ENCODE measurements at places on chromosomes 1 and 21. TPM values are rescaled to one million over a fixed set of nuclear protein-coding genes. Genes with fewer than 3 reads are reported as not detected.

GRCh38 chr1:66316464-66317247 is 217.3 kb upstream of the SGIP1 start:
- peaks cover 13% of the 10 kb centered on the region for H3K4me1 ChIP-seq
- no peaks in the 10 kb centered on the region for H3K27me3 ChIP-seq
- H3K27ac ChIP-seq: peak overlapping the region; percentile 70
- DNase-seq: no peak

DNA sequence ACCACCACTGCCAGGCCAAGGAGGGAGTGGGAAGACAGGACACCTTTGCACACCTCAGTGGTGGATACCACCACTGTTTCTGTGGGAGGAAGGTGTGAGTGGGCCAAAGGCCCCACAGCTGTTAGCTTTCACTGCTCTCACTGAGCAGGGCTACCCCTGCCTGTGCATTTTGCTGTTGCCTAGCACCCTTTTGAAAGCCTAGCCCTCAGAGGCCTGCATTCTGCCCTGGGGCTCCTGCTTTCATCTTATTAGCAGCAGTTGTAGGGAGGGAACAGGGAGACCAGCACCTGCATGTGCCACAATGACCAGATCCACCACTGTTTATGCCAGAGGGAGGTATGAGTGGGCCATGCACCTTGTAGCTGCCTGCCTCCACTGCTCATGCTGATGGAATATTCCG is 110.9 kb upstream of the C21orf91 start:
- H3K4me3 ChIP-seq: no peak overlapping the region
- no peaks in the 10 kb centered on the region for H3K27me3 ChIP-seq
- H3K4me1 ChIP-seq: no peaks in the 10 kb centered on the region

Gene BRWD1
- 57.2 TPM for total RNA-seq

DNA sequence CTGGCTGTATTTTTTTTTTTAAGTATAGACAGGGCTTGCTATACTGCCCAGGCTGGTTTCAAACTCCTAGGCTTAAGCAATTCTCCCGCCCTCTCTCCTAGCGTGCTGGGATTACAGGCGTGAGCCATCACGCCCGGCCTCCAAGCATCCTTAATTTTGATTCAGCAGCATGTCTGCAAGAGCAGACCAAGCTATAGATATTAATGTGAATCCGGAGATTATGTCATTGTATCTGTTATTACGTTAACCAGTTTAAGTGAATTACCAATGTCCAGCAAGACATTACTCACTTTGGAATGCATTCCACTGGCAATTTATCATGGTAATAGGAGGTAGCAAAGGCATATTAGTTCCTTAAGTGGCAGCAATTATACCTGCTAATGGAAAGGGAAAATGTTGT is 179.7 kb downstream of the CHRM3 start:
- no peaks in the 10 kb centered on the region for H3K27me3 ChIP-seq
- DNase-seq: no peak
- H3K4me3 ChIP-seq: no peak overlapping the region
- no peaks in the 10 kb centered on the region for H3K36me3 ChIP-seq
- H3K4me1 ChIP-seq: peaks cover 13% of the 10 kb centered on the region

- peaks cover 58% of the 10 kb centered on the region for H3K4me1 ChIP-seq
- no peaks in the 10 kb centered on the region for H3K36me3 ChIP-seq
- H3K27ac ChIP-seq: no peak overlapping the region
Measured at GRCh38 chr1:109894823-109895719, 15.6 kb upstream of the CSF1 start.

Gene S100A8
- total RNA-seq: 155 TPM

DNA sequence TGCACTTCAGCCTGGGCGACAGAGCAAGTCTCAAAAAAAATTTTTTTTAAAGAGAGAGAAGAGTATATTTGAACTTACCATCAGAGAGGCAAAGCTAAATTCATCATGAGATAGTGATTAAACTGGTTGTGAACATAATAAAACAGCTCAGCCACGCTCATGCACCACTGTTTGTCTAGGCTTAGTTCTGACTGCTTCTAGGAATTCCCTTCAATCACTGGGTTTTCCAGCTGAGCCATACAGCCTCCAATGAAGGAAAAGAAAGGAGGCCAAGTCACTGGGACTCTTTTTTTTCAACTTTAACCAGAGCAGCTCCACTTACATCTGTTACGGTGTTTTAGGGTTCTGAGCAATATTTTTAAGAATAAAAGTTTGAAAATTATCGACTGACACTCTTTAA is 50.4 kb upstream of the HNRNPU start:
- H3K4me1 ChIP-seq: peaks cover 14% of the 10 kb centered on the region
- no peak overlapping the region for H3K27ac ChIP-seq
- no peaks in the 10 kb centered on the region for H3K36me3 ChIP-seq
- H3K4me3 ChIP-seq: no peak overlapping the region
- DNase-seq: no peak
- no peaks in the 10 kb centered on the region for H3K27me3 ChIP-seq

Gene LCE6A
- not detected for total RNA-seq

Gene CRYAA
- not detected for total RNA-seq

Gene C2CD4D
- not detected for total RNA-seq

- H3K4me3 ChIP-seq: no peak overlapping the region
- no peaks in the 10 kb centered on the region for H3K27me3 ChIP-seq
- peaks cover 40% of the 10 kb centered on the region for H3K4me1 ChIP-seq
- H3K36me3 ChIP-seq: peaks cover 4% of the 10 kb centered on the region
- peak overlapping the region; percentile 38 for H3K27ac ChIP-seq
Measured at GRCh38 chr1:230270559-230271281, 155.4 kb downstream of the PGBD5 start.

GRCh38 chr1:118340928-118341910 is 156.2 kb upstream of the SPAG17 start:
- no peak for DNase-seq
- no peaks in the 10 kb centered on the region for H3K36me3 ChIP-seq
- H3K4me1 ChIP-seq: peaks cover 22% of the 10 kb centered on the region
- no peak overlapping the region for H3K27ac ChIP-seq
- H3K27me3 ChIP-seq: no peaks in the 10 kb centered on the region
- no peak overlapping the region for H3K4me3 ChIP-seq

DNA sequence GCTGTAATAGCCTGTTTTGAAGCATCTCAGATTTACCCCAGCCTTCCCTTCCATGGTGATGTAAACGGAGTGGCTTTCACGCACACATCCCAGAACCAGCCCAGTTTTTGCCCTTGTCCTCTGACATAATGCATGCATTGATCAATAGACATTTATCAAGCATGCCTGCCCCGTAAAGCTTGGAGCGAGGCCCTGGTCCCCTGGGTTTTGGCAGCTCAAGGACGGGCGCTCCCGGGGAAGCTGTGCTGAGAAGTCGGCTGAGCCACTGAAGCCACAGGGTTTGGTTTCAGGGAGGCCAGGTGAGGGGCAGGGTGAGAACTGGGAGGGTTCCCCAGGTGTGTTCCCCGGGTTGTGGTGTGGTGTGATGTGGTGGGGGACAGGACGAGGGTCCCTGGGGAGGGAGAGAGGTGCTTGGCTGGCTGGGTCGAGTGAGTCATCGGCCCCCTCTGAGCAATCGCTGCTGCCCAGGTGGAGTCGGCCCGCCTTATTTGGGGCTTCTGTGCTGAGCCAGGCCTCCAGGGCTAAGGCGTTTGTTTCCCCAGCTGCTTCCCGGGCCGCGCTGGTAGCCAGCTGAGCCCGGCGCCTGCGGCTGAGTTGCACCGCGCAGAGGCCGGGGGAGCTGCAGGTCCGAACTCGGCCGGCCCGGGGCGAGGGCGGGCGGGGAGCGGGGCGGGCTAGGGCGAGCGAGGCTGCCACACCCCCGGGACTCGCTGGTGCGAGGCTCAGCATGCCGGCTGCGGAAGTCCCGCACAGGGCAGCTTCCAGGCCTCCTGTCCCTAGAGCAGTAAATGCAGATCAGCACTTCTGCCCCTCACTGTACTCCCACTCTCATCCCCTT is 23.6 kb downstream of the ATP2B4 start:
- H3K4me1 ChIP-seq: peaks cover 51% of the 10 kb centered on the region
- H3K27me3 ChIP-seq: no peaks in the 10 kb centered on the region
- no peak for DNase-seq
- H3K36me3 ChIP-seq: no peaks in the 10 kb centered on the region
- H3K27ac ChIP-seq: peak overlapping the region; percentile 91

DNA sequence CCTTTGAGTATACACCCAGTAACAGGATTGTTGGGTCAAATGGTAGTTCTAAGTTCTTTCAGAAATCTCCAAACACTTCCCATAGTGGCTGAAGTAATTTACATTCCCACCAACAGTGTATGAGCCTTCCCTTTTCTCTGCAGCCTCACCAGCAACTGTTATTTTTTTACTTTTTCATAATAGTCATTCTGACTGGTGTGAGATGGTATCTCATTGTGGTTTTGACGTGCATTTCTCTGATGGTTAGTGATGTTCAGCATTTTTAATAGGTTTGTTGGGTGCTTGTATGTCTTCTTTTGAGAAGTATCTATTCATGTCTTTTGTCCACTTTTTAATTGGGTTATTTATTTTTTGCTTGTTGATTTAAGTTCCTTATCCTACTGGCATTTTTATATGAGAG is 26.4 kb upstream of the LAMC1 start:
- no peak overlapping the region for H3K27ac ChIP-seq
- H3K27me3 ChIP-seq: no peaks in the 10 kb centered on the region
- no peaks in the 10 kb centered on the region for H3K36me3 ChIP-seq

Gene HSD3B2
- not detected for total RNA-seq

Gene CFAP74
- total RNA-seq: not detected

- DNase-seq: no peak
- peaks cover 68% of the 10 kb centered on the region for H3K4me1 ChIP-seq
- H3K27me3 ChIP-seq: no peaks in the 10 kb centered on the region
- no peak overlapping the region for H3K27ac ChIP-seq
Measured at GRCh38 chr1:205189131-205189530, 22.4 kb downstream of the DSTYK start.

DNA sequence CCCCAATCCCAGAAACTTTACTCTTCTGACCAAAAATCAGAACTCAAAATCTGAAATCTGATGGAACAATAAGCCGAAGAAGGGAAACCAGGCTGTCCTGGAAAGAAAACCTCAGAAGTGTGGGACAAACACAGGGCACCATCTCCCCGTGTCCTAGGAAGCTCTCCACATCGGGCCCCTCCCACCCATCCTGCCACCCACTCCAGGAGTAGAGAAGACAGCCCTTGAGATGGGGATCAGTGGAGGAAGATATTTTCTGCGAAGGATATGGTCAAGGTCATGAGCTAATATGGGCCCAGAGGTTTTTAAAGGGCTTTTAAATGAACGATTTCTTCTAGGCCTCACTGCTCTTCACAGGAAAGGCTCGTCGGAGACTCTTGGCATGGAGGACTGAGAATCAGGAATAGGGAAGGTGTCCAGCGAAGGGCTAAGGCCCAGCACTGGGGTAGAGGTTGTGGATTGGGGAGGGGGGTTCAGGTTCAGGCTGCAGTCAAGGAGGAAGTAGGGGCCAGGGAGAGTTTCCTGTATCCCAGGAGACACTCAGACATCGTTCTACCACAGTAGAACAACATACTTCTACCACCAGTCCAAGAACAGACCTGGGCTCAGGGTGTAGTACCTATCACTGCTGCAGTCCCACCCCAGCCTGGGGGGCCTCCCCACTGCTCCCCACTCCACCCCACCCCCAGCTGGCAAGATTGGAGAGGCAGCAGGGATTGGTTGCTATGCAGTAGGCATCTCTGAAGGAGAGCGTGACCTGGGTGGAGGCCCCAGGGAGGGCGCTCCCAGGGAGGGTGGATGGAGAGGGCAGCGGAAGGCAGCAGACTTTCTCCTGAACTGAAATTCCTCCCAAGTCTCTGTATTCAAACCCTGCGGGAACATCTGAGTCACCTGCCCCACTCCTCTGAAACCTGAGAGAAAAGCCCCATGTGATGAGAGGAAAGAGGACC is 1.2 kb upstream of the S100A5 start:
- H3K36me3 ChIP-seq: no peaks in the 10 kb centered on the region
- no peak overlapping the region for H3K4me3 ChIP-seq
- no peak for DNase-seq
- no peaks in the 10 kb centered on the region for H3K27me3 ChIP-seq
- H3K4me1 ChIP-seq: peaks cover 61% of the 10 kb centered on the region
- H3K27ac ChIP-seq: peak overlapping the region; percentile 44

GRCh38 chr1:234656944-234657654 is 47.1 kb upstream of the IRF2BP2 start:
- no peaks in the 10 kb centered on the region for H3K36me3 ChIP-seq
- no peaks in the 10 kb centered on the region for H3K27me3 ChIP-seq
- peak overlapping the region; percentile 10 for H3K27ac ChIP-seq
- DNase-seq: peak; percentile 53
- H3K4me3 ChIP-seq: no peak overlapping the region
- H3K4me1 ChIP-seq: no peaks in the 10 kb centered on the region

GRCh38 chr1:52633291-52633754 is 355 bp downstream of the SHISAL2A start:
- H3K27ac ChIP-seq: no peak overlapping the region
- peaks cover 6% of the 10 kb centered on the region for H3K4me1 ChIP-seq
- H3K27me3 ChIP-seq: peaks cover 44% of the 10 kb centered on the region
- H3K4me3 ChIP-seq: peak overlapping the region; percentile 57
- no peak for DNase-seq

DNA sequence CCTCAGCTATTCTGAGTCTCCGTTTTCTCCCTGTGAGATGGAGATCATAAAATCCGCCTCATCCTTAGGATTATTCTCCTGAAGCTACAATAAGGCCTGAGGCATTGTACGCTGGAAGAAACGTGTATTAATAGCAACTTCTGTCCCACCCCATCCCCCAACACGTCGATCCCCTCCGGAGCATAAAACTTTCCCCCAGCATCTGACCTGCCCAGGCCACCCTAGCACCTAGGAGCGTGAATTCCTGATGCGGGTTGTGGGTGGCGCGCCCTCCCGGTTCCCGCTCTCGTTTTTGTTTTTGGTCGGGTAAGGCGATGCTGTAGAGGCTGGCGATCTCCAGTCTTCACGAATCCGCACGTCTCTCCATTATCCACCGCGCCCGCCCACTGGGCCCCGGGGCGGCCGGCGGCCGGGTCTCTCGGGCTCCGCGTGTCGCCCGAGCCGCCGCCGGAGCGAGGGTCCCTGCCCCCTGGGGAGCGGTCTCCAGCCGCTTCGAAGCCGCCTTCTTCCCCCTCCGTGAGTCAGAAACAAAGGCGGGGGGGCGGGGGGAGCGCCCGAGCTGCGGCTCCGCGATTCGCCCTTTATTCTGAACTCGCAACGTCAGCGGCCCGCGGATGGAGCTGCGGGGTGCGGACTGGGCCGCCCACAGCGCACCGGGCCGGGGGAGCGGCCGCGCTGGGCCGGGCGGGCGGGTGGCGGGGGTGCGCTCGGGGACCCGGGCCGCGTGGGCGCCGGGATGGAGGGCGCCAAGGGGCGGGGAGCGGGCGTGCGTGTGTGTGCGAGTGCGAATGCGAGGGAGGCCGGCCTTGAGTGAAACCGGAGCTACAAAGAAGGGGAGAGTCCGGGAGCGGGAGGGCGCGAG is at the start of gene PLEKHO1:
Gene PLEKHO1, plus strand, starts transcription at position 646 of the 862 bp plus-strand sequence. CDS start 342 bp downstream, outside the sequence.
- peaks cover 57% of the 10 kb centered on the region for H3K4me1 ChIP-seq
- H3K4me3 ChIP-seq: peak within 1 kb of the TSS; percentile 92
- H3K27me3 ChIP-seq: no peaks in the 10 kb centered on the region
- DNase-seq: peak; percentile 97
- H3K27ac ChIP-seq: peak within 1 kb of the TSS; percentile 93

Gene LGR6
- not detected for total RNA-seq

GRCh38 chr1:13799502-13800283 is 99.7 kb downstream of the PRDM2 start:
- no peak for DNase-seq
- H3K27ac ChIP-seq: no peak overlapping the region
- peaks cover 11% of the 10 kb centered on the region for H3K36me3 ChIP-seq
